Smooth muscle cell of bladder (primary cell): ENCODE measurements at places on chromosomes 4 and X. TPM values are rescaled to one million over a fixed set of nuclear protein-coding genes. Genes with fewer than 3 reads are reported as not detected.

EDA gene
- total RNA-seq, result 0.14 and 0.18 TPM in 2 replicates

EXOC1L gene
- 0.37 TPM in 1 of 2 replicates, not detected in the other for total RNA-seq

IGSF1 gene
- total RNA-seq, result not detected in 2 replicates

HS3ST1 gene
- total RNA-seq, result 0.65 and 1.3 TPM in 2 replicates

MAGIX gene
- 0.85 and 1.4 TPM in 2 replicates for total RNA-seq

SHISA3 gene
- total RNA-seq, result 0.28 and 0.65 TPM in 2 replicates

DMP1 gene
- not detected in 2 replicates for total RNA-seq
